Vagina (tissue), 2 donors: ENCODE measurements at places on chromosomes 3 and 15. TPM values are rescaled to one million over a fixed set of nuclear protein-coding genes. Genes with fewer than 3 reads are reported as not detected.

The CLDN16 gene
- 0.49 TPM for total RNA-seq

The ASB14 gene
- total RNA-seq, result not detected

The DNAH12 gene
- total RNA-seq, result 0.25 TPM

The RPN1 gene
- 149 TPM for total RNA-seq

The CCDC39 gene
- total RNA-seq, result not detected

The LMAN1L gene
- total RNA-seq, result not detected

The SLC28A2 gene
- not detected for total RNA-seq

The TCF12 gene
- 138 TPM for total RNA-seq

The TMEM207 gene
- not detected for total RNA-seq

The GOLGA6D gene
- not detected for total RNA-seq

The GABRB3 gene
- total RNA-seq, result not detected
